ENCODE measurements at places on chromosomes 2 and 18.

GRCh38 chr18:51160646-51161045, 36.8 kb downstream of the MEX3C start:
- no peak for DNase-seq

GRCh38 chr2:47006374-47007222, 91.0 kb upstream of the MCFD2 start:
- DNase-seq, result no peak

GRCh38 chr18:71529703-71530303, 1014.3 kb downstream of the CBLN2 start:
- no peak for DNase-seq

- no peak for DNase-seq
Measured at GRCh38 chr18:44508474-44508873, 172.2 kb upstream of the SETBP1 start.

- DNase-seq, result no peak
Measured at GRCh38 chr18:70169747-70170146, 35.7 kb downstream of the RTTN start.

DNA sequence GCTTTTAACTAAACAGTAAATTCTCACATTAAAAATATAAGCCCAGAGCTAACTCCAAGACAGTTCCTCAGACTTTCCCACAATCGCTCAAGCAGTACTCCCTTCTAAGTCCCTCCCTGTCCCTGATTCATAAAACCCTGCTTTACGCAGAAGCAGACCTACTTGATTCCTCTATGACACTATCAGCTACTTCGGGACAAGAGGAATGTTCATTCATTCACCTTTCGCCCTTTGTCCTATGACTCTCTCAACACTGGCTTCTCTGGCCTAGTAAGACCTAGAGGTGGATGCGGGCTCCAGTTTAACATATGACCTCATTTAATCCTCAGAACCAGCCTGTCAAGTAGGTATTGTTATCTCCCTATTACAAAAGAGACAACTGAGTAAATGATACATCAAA, 10.2 kb downstream of the LPIN2 start:
- peak; percentile 73 for DNase-seq

- DNase-seq, result no peak
Measured at GRCh38 chr2:128435576-128436478, 117.2 kb upstream of the HS6ST1 start.

DNA sequence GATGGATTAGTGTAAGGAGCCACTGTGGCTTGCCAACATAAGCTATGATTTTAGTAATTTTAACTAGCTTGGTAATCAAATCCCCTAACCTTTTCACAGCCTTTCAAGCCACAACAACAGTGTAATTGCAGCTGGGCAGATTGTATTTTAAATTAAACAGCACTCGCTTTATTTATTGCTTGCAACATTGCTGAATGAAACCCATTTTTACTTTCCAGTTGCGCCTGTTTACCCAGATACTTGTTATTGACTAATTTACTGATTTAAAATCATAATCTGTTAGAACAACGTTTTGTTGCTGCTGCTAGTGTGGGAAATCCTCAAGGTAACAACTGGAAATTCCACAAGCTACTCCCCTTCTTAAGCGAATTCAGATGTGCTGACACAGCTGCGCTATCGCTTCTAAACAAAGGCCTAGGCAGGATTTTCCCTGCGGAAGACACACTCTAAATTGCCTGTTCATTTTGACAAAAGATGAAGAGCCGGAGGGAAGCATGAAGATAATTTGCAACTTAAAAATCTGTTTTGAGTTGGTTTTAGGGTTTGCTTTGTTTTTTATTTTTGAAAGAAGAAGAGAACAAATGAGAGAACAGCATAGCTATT, 283.9 kb downstream of the ALPK2 start:
- DNase-seq, result no peak

- DNase-seq, result peak; percentile 5
Measured at GRCh38 chr2:210445116-210445707, 31.3 kb downstream of the LANCL1 start.

GRCh38 chr2:101501443-101501842, 26.5 kb upstream of the RFX8 start:
- no peak for DNase-seq

DNA sequence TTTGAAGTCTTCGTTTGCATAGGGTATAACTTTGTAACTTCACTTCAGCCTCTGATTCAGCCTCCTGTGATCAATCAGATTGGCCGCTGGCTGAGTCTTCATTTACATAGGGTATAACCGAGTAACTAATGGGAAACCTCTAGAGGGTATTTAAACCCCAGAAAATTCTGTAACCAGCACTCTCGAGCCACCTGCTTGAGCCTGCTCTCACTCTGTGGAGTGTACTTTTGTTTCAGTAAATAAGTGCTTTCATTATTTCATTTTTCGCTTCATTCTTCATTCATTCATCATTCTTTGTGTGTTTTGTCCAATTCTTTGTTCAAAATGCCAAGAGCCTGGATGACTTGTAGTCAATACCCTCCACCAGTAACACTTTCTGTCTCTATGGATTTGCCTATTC, 56.4 kb downstream of the CCDC85A start:
- no peak for DNase-seq

DNA sequence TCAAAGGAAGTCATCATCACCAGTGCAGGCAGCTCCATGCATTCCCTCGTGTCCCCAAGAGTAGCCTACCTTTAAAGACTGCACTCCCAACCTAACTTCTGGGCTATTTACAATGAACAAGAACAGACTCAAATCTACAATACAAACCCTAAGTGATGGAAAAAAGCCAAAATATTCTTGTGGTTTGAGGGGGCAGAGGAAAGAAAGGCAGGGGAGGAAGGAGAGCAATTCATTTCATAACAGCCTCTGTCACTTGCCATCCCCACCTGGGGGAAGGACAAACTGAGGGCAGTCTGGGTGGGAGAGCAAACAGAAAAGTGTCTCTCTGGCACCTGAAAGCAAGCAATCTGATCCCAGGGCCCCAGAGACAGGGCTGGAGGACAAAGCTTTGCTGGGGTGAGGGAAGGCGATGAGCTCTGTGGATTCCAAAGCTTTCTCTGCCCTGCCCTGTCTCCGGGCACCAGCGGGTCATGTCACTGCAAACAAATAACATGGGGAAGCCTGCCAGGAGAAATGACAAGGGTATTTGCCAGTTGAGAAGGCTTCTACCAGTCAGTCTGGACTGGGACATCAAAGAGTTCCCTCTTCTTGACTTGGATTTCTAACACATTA, 528.0 kb upstream of the TNP1 start:
- no peak for DNase-seq

DNA sequence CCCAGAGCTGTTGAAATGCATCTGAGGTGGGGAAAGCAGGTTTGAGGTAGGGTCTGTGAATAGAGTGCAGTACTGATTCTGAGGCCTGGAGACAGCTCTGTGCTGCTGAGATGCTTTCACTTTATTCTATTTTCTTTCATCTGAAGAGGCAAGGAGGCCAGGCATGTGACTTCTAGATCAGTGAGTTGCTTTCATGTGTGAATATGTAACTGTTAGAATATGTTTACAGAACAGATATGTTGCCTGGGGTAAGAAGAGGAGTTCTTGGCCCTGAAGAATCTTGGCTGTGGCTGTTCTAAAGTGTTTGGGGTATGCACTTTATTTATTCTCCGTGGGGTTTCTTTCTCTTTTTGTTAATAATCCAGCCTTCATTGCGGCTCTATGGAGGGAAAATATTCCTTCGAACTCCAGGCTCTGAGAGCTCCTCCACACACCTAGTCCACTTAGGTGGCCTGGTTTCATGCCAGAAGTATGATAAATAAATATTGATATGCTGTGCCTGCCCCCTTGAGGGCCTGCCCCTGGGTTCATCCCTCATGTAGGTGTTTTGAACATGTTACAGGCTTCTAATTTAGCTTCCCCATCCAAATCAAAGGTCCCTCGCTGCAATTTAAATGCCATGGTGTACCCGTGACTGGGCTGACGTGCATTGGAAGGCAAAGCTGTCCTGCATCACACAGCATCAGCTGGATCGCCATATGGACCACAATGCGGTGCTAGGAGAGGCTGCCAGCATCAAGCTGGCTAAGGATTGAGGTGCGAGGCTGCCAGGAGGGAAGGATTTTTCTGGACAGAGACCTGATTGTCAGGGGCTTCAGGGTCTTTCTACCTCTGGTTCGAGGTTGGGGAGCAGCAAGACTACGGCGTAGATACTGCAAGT, 102.9 kb downstream of the PRKCE start:
- DNase-seq, result no peak

GRCh38 chr2:236861196-236861875, 224.4 kb upstream of the COPS8 start:
- no peak for DNase-seq

- peak; percentile 54 for DNase-seq
Measured at GRCh38 chr2:181943411-181944124, 42.1 kb upstream of the PPP1R1C start.

DNA sequence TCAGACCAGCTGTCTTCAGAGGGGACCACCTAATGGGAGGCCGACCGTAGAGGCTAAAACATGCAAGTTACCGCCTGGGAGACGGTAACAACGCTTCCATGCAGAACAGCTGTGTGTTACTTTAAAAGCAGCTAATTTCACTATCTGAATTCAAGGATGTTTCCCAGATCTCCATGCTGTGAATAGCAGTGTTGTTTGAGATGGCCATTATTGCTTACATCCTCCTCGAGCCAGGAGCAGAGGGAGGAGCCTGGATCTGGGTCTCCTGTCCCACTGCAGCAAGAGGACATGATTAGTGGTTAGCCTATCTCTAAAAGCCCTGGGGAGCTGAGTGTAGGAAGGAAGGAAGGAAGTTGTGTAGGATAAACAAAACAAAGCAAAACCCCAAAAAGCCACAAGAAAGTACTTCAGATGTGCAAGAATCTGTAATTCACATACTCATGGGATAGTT, 50.9 kb downstream of the ACTR2 start:
- no peak for DNase-seq

DNA sequence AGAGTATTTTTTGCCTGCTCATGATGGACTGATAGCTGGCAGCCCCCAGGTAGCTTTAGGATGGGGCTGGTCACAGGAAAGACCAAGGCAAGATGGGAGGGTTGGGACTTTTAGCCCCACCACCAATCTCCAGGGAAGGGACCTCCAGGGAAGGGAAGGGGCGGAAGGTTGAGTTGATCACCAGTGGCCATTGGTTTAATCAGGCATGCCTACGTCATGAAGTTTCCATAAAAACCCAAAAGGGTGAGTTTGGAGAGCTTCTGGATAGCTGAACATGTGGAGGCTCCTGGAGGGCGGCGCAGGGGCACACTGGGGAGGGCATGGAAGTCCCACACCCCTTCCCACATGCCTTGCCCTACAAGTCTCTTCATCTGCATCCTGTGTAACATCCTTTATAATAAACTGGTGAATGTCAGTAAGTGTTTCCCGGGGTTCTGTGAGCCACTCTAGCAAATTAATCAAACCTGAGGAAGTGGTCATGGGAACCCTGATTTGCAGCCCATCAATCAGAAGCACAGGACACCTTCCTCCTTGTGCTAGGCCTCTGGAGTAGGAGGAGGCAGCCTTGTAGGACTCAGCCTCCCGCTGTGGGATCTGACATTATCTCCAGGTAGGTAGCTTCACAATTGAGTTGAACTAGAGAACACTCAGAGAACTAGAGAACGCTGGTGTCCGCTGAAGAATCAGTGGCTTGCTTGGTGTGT, 30.3 kb downstream of the RAB31 start:
- DNase-seq, result no peak

DNA sequence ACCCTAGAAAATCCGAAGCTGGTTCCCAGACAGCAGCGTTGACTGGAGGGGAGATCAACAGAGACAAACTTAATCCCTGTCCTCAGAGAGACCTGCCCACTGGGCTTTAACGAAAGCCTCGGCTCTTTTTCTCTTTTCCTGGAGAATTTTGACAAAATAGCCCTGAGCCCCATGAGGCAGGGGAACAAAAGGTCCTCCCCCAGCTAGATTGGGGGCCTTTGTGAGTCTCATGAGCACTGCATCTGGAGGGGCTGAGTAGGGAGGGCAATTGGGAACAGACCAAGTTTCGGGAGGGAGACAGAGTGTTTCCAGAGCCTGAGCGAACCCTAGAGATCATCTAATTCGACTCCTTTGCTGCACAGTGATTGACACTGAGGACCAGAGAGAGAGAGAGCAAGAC, 123.9 kb upstream of the HAAO start:
- no peak for DNase-seq

DNA sequence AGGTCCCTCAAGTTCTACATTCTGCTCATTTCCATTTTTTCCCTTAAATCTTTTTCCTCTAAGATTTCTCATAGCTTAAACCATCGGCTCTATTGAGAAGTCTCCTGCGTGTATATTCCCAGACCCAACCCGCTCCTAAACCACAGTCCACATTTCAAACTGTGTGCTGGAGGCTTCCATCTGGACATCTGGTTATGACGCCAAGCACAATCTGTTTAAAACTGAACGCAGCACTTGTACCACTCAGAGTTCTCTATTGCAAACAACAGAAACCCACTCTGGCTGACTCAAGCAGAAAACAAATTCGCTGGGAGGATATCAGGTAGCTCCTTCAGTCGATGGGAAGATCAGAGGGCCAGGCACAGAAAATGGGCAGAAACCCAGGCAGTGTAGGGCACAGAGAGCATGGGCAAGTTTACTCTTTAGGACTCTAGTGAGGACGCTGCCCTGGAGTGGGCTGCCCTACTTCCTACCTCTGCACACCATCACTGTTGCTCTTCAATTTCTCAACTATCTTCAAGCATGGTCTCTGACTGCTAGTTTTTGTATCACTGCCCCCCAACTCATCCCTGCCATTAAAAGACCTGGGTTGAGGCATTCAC, 5.6 kb upstream of the EML4 start:
- DNase-seq, result no peak

DNA sequence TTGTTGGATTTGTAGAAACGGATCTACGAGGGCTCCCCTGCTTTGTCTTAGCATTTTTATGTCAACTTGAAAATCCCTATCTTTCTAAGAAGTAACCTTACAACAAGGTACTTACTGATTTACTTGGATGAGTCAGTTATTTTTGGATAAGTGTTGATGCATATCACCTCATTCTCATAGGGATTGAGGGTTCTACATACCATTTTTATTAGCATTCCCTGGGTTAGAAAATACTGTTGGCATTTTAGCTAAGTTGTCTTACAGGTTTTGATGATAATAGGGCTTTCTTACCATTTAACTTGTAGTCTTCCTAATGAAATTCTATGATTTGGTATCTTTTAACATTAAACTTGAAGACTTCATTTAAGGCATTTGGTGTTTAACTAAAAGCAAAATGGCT, 125.2 kb downstream of the UBE2E3 start:
- no peak for DNase-seq

GRCh38 chr2:70024284-70024683, 62.9 kb upstream of the ASPRV1 start:
- no peak for DNase-seq

Data from Caco-2 (cell line).